ENCODE measurements at places on chromosomes 7 and 10. TPM values are rescaled to one million over a fixed set of nuclear protein-coding genes. Genes with fewer than 3 reads are reported as not detected.

NXPH1 gene
- total RNA-seq: not detected

HIP1 gene
- total RNA-seq: 3.2 TPM

CPVL gene
- total RNA-seq: not detected

CTNNA3 gene
- total RNA-seq: not detected

- DNase-seq: no peak
These were observed 5.5 kb downstream of the ELOVL3 start for GRCh38 chr10:102231357-102232318.

DNA sequence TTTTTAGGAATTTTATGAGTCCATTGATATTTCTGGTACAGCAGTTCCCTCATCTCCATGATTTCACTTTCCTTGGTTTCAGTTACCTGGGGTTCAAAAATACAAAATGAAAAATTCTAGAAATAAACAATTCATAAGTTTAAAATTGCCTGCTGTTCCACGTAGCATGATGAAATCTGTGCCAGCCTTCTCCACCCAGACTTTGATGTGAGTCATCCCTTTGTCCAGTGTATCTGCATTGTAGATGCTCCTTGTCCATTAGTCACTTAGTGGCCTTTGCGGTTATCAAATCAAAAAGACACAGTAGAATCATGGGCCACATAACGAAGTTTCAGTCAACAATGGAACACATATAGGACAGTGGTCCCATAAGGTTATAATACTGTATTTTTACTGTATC, 286.9 kb downstream of the PTEN start:
- peak; percentile 90 for DNase-seq

GRCh38 chr10:70158113-70158512, 11.6 kb upstream of the TYSND1 start:
- DNase-seq: no peak

GRCh38 chr10:44383749-44384600, 922 bp downstream of the CXCL12 start:
- DNase-seq: no peak

DNA sequence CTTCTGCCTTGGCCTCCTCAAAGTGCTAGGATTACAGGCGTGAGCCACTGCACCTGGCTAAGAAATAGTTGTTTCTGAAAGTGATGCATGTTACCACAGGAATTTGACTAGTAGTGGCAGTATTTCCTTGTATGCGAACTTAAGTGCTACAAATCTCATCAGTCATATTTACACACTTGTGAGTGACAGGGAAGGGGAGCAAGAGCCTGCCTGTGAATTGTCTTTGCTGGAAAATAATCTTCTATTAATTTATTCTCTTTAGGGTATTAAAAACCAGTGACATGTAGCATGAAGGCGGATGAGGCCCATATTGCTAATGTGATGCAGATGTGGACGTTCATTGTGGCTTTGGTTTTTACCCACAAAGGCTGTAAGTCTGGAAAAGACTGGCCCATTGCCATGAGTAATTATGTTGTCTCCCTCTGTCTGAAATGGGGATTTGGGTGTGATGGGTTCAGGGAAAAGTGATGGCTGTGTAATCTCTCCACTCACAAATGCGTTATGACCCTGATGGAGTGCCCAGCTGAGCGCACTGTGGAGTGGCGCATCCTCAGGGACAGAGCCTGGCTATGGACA, 97.6 kb downstream of the CCNY start:
- peak; percentile 73 for DNase-seq

GRCh38 chr7:36019980-36020379, 133.1 kb upstream of the EEPD1 start:
- DNase-seq: no peak

GRCh38 chr10:86285136-86285790, 81.3 kb downstream of the GRID1 start:
- no peak for DNase-seq
